ENCODE measurements at places on chromosomes 7 and 10. TPM values are rescaled to one million over a fixed set of nuclear protein-coding genes. Genes with fewer than 3 reads are reported as not detected.

Gene CCNJ
- 2.3 TPM for polyA plus RNA-seq

Gene LRGUK
- 0.08 TPM for polyA plus RNA-seq

Gene PIP
- not detected for polyA plus RNA-seq

Gene HOXA1
- not detected for polyA plus RNA-seq

Gene CARD11
- 7.4 TPM for polyA plus RNA-seq

Gene GHRHR
- 1.6 TPM for polyA plus RNA-seq

Gene CYP3A4
- polyA plus RNA-seq, result not detected

All from brain (organoid and tissue), 16 donors.